AG04449 (cell line): ENCODE measurements at places on chromosomes 7 and 10.
A peak's percentile ranks its signal among the peaks of the same experiment; 100 is the strongest.

DNA sequence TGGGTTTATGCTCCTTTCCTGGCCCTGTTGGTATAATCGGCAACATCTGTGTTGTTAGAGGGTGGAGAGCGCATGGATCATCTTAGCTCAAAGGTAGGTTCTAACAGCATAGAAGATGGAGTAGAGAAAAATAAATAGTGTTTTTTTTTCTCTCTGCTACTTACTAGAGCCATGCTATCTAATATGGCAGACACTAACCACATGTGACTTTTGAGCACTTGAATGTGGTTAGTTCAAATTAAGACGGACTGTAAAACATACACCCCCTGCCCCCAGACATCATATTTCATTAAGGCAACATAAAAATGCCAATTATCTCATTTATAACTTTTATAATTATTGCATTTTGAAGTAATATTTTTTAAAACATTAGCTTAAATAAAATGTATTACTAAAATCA, 525.1 kb downstream of the KIF20B start:
- no peak for DNase-seq

GRCh38 chr10:132332433-132332754, 401 bp downstream of the LRRC27 start:
- no peak for DNase-seq

DNA sequence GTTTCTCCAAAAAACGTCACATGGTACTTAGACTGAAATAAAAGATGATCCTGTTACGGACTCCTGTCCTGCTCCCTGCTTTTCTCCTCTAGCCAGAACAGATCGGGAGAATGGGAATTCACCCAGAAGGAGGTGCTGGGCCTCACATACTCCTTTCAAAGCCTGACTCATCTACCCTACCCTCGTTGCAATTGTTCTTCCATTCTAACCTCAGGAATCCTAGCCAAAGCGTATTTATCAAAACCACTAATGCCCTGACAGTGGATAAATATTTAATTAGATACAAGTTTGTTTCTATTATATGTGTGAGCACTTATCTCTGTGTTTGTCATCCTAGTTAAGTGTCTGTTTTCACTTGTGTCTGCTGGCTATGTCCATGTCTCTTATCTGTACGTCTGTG, 21.7 kb downstream of the ZCWPW1 start:
- DNase-seq, result no peak

DNA sequence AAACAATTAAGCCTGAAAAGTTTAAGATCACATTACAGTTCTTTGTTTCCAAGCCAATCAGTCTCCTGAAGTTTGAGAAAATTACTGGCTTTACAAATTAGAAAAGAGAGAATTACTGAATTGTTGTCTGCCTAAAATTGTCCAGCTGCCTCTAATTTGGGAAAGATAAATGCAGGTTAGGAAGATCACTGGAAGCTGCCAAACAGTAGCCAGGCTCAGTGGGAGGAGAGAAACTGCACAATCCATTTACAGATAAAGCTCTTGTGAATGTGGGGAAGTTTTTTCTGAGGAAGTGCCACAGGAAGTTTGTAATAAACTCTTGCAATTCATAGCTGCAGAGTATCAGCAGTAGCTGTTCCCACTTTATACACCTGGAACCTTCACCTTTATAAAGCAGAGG, 100.7 kb downstream of the IQUB start:
- no peak for DNase-seq

- DNase-seq, result no peak
Observed at GRCh38 chr10:4851846-4852245, 25.8 kb downstream of the AKR1E2 start.

DNA sequence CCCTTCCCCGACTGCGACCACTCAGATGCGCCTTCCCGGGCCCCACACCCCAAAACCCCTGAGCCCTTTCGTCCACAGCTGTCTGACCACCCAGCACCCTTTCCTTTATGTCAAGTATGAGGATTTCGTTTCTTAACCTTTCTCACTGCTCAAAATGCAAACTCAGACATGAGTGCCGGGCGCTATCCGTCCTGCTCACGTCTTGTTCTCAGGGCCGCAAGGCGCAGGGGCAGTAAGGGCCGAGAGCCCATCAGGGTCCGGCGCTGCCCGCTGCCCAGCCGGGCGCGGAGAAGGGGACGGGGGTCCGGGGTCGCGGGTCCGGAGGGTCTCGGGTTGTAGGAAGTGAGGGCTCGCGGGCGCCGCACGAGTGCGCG, 670 bp upstream of the RBM33 start:
- DNase-seq, result no peak

- no peak for DNase-seq
Observed at GRCh38 chr10:127047878-127048238, 142.6 kb downstream of the DOCK1 start.

DNA sequence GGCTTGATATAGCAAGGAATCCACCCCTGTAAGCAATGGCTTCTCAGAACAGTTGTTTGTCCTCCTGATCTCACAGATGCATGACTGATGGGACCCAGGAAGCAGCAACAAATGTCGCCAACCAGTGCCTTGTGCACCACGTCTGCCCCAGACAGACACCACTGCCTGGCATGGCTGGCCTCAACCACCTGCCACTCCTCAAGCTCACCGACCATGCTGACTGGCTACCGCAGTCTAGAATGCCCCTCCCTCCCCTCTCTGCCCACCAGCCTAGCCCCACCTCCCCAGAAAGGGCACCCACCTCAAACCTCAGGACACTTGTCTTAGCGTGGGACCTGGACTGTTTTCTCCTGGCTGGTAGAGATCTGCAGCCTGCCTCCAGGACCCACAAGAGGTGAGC, 24.0 kb downstream of the LRRC20 start:
- no peak for DNase-seq

GRCh38 chr10:62437696-62438095, 63.5 kb downstream of the ZNF365 start:
- peak; percentile 69 for DNase-seq

GRCh38 chr7:98329100-98329790, 47.8 kb downstream of the BRI3 start:
- DNase-seq, result peak; percentile 12

DNA sequence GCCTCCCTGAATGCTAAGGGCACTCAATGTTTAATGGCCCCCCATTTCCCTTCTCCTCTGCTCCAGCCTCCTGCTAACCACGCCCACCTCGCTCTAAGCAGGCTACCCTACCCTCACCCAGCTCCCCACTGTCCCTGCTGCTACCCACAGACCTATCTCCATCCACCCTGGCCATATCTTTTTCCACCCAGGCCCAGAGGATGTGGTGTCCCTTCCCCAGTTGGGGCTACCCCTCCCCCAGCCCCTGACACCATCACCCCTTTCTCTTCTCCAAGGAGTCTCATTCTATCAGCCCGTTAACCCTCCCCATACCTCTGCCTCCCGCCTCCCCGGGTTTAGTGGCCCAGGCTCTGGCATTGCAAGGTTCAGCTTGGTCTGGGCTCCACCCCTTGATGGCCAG, 28.9 kb upstream of the PPIF start:
- no peak for DNase-seq

GRCh38 chr10:123786306-123786705, 105.3 kb downstream of the CPXM2 start:
- no peak for DNase-seq

- peak; percentile 21 for DNase-seq
Observed at GRCh38 chr7:133770863-133771492, 356.2 kb upstream of the LRGUK start.

DNA sequence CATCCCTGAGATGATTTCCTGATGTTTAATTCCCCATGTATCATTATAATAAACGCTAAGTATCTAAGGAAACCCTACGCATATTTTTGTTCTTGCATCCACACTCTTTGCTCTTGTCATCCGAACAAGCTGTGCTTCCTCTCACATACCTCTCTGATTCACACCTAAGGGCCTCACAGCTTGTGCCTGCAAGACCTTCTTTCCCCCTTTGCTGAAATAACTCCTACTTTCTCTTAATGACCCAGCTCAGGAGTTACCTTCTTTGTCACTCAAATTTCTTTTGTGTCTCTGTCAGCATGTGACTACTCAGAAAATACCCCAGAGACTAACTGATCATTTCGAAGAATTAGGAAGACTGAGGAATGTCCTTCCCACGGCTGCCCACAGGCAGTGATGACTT, 209.3 kb upstream of the IMMP2L start:
- DNase-seq, result no peak

GRCh38 chr10:75487755-75488125, 56.3 kb downstream of the LRMDA start:
- DNase-seq, result no peak

- DNase-seq, result no peak
Observed at GRCh38 chr7:88912852-88913251, 117.3 kb upstream of the TEX47 start.

- no peak for DNase-seq
Observed at GRCh38 chr7:94973844-94974243, 66.5 kb downstream of the PPP1R9A start.

GRCh38 chr10:11087372-11087771, 69.7 kb downstream of the CELF2 start:
- no peak for DNase-seq

DNA sequence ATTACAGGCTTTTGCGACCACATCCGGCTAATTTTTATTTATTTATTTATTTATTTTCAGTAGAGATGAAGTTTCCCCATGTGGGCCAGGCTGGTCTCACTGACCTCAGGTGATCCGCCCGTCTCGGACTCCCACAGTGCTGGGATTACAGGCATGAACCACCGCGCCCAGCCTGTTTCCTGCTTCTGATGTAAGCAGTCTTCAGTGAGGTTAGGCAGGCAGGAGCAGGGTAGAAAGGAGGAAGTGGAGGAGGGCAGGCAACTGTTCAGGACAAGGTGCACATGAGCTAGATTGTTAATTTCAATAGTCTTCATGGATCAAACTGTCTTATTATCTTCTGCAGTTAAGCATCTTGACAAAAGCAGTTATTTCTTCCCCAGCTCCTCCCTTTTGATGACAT, 605.0 kb downstream of the CCSER2 start:
- no peak for DNase-seq

- DNase-seq, result no peak
Observed at GRCh38 chr7:131934452-131934851, 378.0 kb upstream of the PODXL start.
